ENCODE measurements at places on chromosomes 7 and 10.

DNA sequence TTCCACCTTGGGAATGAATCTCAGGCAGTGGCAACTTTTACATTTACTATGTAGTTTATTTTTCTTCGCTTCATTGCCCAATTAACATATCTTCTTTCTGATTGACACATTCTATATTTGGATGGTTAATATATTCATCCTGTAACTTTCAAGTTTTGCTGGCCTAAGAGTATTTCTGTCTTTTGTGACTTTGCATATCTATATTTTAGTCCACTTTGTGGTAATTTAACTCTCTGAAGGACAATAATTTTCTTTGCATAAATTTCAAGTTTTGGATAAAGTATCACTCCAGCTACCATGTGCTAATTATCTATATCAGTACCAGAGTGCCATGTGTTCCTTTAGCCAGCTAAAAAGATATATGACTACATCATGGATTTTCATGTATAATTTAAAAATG, 151.5 kb upstream of the KAT6B start:
- DNase-seq, result no peak

DNA sequence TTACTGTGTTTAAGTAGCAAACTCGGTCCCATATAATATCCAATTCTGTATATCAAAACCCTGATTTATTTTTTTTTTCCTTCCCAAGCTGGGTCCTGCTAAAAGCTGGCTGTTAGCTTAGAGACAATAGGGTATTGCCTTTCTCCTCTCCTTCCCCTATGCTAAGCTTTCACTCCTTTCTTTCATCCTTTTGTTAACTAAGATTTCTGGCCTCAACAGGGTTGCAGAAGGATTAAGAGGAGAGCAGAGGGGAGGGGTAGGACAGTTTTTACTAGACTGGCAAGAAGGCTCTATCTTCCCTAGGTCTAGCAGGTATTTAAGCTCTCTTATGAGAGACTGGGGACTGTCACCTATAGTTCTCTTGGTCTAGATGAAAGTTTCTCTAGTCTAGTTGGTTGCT, 229.2 kb downstream of the KCND2 start:
- no peak for DNase-seq

GRCh38 chr7:101936223-101936610, 118.8 kb downstream of the CUX1 start:
- no peak for DNase-seq

DNA sequence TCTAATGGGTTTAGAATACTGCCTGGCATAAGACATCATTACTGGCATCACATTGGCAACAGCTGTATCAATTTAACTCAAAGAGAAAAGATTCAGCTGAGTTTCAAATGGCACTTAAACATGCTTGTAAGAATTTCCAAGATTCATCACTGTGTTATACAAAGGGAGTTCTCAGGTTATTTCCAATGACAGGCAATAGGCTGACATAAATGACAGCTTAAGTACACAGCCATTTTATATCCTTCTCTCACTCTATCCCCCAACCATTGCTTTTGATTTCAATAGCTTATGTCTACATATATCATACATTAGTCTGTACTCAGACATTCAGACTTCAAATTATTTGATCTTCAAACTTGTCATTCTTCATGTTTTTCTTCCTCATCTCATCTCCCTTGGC, 45.5 kb upstream of the CABCOCO1 start:
- no peak for DNase-seq

DNA sequence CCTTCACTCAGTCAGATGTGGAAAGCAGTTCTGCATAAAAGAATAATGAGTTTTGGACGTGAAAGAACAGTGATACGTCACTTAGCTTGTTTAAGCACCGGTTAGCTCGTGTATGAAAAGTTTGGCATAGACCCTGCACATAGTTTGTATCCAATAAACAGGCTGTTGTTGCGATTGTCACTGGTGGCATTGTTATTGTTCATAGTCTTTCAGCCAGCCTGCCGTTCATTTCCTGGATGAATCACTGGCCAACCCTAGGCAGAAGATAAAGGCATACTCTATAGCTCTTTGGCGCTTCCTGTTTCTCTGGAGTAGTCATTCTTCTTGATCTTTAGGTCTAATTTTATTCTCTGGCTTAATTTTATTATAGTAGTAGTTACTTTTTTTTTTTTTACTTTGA, 57.8 kb upstream of the ANKRD30A start:
- DNase-seq, result no peak

- no peak for DNase-seq
Observed at GRCh38 chr7:117715784-117716445, 157.3 kb downstream of the CTTNBP2 start.

GRCh38 chr10:29642990-29643389, 8.2 kb upstream of the SVIL start:
- DNase-seq, result no peak

- no peak for DNase-seq
Observed at GRCh38 chr10:125177641-125178640, 17.6 kb upstream of the CTBP2 start.

GRCh38 chr7:50307368-50308032, 3.0 kb downstream of the IKZF1 start:
- DNase-seq, result peak; percentile 24

GRCh38 chr7:28861825-28862224, 96.3 kb downstream of the TRIL start:
- no peak for DNase-seq

DNA sequence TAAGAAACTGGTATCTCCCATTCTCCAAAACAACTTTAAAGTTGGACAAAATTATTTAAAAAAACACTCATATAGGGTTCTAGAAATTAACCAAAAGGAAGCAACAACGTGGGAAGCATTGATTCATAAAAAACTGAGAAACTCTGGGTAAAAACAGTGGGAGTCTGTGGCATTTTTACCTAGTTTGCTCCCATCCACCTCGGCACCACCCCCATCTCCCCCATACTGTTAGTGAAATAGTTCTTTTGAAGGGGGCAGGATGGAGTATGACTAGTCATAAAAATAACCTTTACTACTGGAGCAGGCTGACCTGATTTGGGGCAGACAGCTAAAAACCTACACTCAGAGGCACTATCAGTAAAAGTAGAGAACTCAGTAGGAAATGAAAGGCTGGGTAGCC, 123.2 kb downstream of the AVL9 start:
- no peak for DNase-seq

GRCh38 chr10:54799506-54799905, 1.5 kb downstream of the PCDH15 start:
- DNase-seq, result no peak

DNA sequence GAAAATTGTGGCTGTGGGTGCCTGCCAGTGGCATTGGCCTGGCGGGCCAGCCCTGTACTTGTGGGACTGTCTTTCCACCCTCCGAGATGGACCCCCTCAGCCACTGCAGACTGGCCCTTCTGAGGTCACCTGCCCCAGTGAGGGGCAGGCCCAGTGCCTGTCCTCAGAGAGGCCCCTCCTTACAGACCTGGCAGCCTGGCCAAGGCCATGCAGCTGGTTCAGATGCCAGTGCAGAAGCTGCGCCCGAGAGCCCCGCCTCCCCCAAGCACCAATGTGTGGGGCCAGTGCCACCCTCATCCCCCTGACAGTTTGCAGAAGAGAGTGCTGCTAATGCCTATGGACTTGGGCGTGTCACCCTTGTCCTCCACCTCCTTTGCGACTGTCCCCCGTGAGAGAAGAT, 10.0 kb downstream of the ZNF316 start:
- DNase-seq, result no peak

DNA sequence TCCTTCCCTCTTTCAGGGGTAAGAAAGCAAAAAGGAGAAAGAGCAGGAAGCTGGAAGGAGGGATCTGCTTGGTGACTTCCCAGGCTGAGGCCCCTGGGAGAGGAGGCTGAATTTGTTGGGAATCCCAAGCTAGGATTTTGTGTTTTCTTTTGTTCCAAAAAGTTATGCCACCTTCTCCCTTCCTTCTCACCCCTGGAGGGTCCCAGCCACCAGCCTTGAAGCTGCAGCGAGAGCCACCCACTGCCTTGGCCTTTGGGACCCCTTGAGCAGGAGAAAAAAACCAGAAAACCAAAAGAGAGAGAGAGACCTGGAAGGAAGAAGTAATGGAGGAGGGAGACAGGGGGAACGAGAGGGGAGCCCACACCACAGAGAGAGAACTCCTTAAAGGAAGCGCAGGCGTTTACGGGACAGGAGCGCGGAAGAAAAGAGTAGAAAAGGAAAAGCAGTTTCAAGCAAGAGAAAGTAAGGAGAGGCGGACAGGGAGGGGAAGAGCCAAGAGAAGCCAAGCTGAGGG, 7.2 kb downstream of the VAX1 start:
- DNase-seq, result no peak

DNA sequence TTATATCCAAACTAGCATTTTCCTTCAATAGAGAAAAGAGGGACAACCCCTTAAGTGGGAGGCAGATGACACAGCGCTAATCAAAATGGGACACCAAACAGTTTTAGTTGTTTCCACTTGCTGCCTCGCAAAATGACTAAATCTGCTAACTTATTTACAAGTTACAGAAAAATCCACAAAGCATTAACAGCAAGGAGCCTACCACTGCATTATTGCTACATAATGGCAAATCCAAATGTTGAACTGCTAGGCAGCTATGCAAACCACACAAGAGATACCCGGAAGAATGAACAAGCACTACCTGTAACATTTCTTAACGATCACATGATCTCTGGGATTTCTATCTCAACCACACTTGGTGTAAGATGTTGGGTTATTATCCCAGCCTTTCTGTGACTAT, 96.7 kb downstream of the SFMBT2 start:
- no peak for DNase-seq
